ENCODE measurements at places on chromosomes 6 and 20.
A peak's percentile ranks its signal among the peaks of the same experiment; 100 is the strongest.

DNA sequence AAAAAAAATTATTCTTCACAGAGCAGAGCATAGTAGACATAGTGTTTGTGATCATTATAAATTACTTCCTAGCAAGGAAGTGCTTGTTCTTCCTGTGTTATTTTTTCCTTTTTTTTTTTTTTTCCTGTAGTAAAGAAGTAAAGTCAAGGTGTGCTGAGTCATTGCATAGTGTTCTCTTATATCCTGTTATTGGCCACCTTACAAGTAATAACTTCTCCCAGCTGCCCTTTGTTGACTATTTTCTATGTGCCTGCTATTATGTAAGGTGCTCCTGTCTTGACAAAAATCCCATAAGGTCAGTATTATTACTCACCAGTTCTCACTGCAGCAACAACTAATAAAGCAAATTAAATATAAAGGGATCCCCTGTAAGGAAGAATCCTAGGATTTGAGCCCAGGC, 195.3 kb downstream of the GJA1 start:
- no peaks in the 10 kb centered on the region for H3K4me1 ChIP-seq
- H3K4me3 ChIP-seq: no peak overlapping the region
- H3K27me3 ChIP-seq: no peaks in the 10 kb centered on the region
- DNase-seq: no peak

DNA sequence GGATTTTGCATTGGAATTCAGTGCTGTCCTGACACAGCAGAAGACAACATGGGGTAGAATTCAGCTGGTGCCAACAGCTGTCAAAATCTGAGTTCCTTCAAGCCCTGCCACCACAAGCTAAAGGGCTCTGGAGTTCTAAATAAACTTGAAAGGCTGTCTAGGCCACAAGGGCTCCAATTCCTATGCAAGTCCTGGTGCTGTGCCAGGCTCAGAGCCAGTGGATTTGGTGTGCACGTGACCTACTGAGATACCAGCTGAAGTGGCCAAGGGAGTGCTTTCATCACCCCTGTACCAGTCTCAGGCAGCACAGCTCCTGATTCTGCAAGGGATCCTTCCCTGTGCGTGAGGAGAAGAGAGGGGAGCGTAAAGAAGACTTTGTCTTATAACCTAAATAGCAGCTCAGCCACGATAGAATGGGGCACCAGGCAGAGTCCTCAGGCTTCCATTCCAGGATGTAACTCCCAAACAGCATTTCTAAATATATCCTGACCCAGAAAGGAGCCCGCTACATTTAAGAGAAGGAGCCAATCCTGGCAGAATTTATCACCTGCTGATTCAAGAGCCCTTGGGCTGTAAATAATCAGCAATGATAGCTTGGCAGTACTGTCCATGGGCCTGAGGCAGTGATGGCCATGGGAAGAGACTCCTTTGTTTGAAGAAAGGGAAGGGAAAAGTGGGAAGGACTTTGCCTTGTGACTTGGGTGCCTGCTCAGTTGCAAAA, 881.2 kb upstream of the EPHA7 start:
- DNase-seq: no peak
- no peaks in the 10 kb centered on the region for H3K27me3 ChIP-seq
- H3K4me3 ChIP-seq: no peak overlapping the region
- no peaks in the 10 kb centered on the region for H3K4me1 ChIP-seq

DNA sequence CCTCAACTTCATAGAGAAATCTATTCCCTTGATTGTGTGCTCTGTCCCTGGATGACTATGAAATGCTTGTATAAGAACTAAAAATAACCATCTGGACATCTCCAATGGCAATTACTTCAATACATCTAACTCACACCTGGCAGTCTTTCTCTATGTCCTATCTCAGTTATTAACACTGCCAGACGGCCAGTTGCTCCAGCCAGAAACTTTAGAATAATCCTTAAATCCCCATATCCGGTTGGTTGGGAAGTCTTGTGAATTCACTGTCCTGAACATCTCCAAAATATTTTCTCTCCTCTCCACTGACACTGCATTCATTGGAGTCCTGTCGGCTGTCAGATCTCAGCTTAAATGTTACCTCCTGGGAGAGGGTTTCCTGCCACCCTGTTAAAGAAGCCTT, 12.2 kb upstream of the LAMA2 start:
- H3K4me3 ChIP-seq: no peak overlapping the region
- DNase-seq: no peak
- no peaks in the 10 kb centered on the region for H3K27me3 ChIP-seq
- H3K27ac ChIP-seq: no peak overlapping the region
- H3K4me1 ChIP-seq: no peaks in the 10 kb centered on the region
- H3K36me3 ChIP-seq: no peaks in the 10 kb centered on the region

DNA sequence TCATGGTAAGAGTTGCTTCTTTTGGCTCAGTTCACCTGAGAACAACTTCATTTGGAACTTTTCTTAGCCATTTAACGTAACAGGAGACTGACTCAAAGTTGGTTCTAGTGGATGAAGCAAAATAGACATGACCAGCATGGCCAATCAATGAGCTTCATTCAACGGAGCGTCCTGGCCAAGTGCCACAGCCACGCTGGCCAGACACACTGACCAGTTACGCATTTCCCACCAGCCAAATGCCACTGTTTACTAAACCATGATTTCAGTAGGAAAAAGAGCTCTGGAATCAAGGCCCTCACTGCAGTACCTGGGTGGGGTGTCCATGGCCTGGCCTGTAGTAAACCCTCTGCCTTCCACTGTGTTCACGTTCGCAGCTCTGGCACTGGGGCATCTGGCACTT, 80.4 kb downstream of the POPDC3 start:
- DNase-seq: no peak
- H3K27ac ChIP-seq: no peak overlapping the region
- no peaks in the 10 kb centered on the region for H3K27me3 ChIP-seq
- no peak overlapping the region for H3K4me3 ChIP-seq

DNA sequence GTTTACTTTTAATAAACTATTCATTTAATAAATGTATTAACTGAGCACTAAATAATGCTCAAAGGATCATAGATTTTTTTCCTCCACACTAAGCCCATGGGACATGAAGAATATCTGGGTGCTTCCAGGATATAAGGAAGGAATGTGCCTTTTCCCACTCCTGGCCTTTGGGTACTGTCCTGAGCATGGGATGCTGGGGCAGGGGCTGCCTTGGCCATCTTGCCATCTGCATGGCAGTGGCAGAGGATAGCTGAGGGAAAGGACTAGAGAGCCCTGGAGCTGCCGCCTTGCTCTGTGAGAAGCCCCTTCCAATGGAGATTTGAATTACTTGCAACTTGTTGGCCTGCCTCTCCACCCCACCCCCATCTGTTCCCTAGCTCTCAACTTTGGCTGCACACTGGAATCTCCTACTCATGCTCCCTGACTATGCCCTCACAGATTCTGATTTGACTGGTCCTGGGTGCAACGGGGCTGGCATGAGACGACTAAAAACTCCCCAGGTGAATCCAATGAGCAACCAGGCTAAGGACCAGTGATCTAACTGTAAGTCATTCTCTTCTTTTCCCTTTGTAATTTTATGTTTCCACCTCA, 15.6 kb downstream of the DDRGK1 start:
- no peak overlapping the region for H3K4me3 ChIP-seq
- no peak for DNase-seq
- H3K36me3 ChIP-seq: peaks cover 12% of the 10 kb centered on the region
- H3K27me3 ChIP-seq: no peaks in the 10 kb centered on the region

DNA sequence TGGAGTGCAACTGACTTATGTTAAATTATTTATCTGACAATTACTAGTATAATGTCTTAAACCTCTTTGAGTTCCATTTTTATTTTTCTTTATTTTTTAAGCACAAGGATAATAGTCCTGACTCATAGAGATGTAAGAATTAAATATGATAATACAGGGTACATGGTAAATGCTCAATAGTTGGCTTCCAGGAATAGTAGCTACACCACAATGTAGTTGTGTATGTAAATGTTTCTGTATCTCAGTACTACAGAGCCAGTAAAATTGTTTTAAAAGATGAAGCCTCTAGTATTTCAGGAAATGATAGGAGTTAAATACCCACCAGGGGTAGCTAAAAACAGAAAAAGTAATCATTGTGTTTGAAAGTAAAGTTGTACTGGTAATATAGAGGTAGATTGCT, 487.4 kb upstream of the IRAK1BP1 start:
- no peak for DNase-seq
- H3K27me3 ChIP-seq: no peaks in the 10 kb centered on the region
- H3K4me1 ChIP-seq: no peaks in the 10 kb centered on the region
- H3K27ac ChIP-seq: no peak overlapping the region

GRCh38 chr20:7248281-7249201, 481.1 kb downstream of the BMP2 start:
- no peaks in the 10 kb centered on the region for H3K36me3 ChIP-seq
- DNase-seq: no peak
- H3K4me3 ChIP-seq: no peak overlapping the region
- H3K27me3 ChIP-seq: no peaks in the 10 kb centered on the region
- no peak overlapping the region for H3K27ac ChIP-seq

DNA sequence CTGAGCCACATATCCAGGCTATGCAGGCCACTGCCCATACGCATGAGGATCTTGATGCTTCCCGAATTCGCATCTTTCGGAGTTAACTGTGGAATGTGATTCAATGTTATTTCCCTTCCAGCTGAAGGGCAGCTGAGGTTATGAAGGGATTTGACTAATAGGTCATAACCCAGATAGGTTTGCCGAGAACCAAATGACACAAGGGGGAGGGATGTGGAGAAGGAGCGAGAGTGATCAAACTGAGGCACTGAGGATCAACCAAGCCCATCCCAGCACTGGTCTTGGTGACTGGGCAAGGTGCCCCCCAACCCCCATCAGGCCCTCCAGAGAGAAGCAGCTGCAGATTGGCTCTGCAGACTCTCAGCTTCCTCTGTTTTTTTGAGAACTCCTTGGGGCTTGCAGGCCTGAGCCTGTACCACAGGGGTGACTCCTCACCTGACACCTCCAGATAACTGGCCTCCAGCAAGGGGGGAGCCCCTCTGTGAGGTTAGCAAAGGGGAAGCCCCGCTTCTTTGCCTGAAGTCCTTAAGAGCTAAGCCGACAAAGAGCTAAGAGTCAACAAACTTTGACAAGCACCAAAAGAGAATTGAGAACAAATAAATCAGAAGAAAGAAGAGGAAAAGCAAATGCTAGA, 185.9 kb downstream of the PDE7B start:
- no peaks in the 10 kb centered on the region for H3K4me1 ChIP-seq
- H3K27ac ChIP-seq: no peak overlapping the region
- peak overlapping the region; percentile 33 for H3K4me3 ChIP-seq
- no peaks in the 10 kb centered on the region for H3K27me3 ChIP-seq
- no peak for DNase-seq
- no peaks in the 10 kb centered on the region for H3K36me3 ChIP-seq

DNA sequence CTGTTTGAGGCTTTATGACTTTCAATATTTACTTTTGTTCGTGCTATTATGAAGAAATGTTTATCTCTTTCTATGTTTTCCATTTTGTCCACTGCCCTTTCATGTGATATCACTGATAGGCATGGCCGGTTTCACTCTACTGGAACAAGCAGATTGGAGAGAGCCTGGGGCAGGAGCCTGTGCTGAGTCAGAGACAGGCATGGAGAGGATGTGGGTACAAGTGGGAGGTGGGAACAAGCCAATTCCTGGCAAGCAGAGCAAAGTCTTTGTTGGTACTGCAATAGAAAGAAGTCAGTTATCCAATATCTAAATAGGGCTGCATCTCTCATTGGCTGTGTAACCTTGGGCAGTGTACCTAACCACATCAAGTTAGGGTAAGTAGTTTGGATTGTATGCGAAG, 545.6 kb upstream of the MAP3K7 start:
- no peaks in the 10 kb centered on the region for H3K36me3 ChIP-seq
- no peak overlapping the region for H3K4me3 ChIP-seq
- H3K4me1 ChIP-seq: no peaks in the 10 kb centered on the region
- no peak for DNase-seq
- no peak overlapping the region for H3K27ac ChIP-seq
